Small intestine (tissue), 16 donors: ENCODE measurements at places on chromosomes 6 and 20.
A peak's percentile ranks its signal among the peaks of the same experiment; 100 is the strongest.

GRCh38 chr20:60491051-60491581, 532.9 kb downstream of the CDH26 start:
- no peak for DNase-seq

GRCh38 chr20:44911264-44911921, 1.5 kb downstream of the PABPC1L start:
- no peak for DNase-seq

DNA sequence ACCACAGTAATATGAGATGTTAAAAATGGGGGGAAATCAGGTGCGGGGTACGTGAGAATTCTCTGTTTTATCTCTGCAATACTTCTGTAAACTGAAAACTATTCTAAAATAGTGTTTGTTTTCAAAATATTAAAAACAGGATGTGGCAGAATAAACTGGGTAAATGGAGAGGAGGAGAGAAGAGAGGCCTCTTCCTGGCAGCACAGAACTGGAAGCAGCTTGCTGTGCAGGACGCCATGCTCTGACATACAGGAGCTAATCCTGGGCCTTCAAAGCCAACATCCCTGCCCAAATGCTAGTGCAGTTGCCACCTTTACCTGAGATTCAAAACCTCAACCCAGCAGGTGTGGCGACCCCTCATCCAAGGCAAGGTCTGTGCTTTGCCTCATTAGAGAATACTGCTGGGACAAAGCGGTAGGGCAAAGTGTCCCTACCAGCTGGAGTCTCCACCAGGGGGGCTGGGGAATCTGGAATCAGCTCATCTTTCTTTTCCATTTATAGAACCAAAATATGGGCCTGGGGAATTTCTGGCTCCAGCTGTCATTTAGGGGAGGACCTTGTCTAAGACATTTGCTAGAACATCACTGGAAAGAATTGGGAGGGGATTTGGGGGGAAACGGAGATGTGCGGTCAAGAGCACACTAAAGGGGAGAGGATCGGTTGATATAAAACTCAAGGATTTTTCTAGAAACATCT, 67.3 kb downstream of the SCML4 start:
- no peak for DNase-seq

DNA sequence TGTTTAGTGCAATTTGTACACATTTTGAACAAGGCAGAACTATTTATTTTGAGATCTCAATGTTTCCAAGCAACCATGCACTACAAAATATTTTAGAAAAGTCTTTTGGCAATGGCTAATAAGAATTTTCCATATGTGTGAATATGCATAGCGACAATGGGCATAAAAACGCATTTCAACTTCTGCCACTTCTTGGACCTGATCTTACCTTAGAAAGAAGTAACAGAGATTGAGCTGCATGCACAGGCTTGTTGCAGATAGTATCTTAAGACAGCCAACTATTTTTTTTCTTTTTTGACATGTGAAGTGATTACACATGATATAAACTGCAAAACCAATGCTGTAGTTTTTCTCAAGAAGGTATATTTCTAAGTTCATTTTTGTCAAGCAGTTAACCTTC, 210.4 kb upstream of the PHACTR1 start:
- DNase-seq, result no peak

DNA sequence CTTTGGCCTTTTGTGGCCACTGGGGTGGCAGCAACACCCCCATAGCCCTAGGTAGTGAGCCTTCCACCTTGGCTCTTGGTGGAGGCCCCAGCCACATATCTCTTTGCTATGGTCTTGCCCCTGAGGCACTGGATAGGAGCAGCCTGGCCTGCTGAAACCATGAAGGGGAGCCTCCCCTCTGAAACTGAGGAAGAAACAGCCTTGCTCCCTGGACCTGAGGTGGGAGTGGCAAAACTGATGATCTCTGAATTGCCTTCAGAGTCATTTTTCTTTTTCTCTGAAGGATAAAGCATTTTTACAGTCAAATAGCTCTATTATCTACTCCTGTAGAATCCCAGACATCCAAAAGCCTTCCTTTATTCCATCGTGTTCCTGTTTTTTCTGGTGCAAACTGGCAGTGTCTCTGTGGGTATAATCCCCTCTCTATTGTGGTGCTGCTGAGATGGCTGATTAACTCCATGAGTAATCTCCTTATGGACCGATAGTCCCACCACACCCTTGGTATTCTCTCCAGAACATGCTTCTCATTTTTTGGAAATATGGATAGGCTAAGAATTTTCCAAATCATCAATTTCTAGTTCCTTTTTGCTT, 22.0 kb upstream of the PRSS35 start:
- no peak for DNase-seq

GRCh38 chr6:146258206-146258605, 229.3 kb downstream of the GRM1 start:
- no peak for DNase-seq

DNA sequence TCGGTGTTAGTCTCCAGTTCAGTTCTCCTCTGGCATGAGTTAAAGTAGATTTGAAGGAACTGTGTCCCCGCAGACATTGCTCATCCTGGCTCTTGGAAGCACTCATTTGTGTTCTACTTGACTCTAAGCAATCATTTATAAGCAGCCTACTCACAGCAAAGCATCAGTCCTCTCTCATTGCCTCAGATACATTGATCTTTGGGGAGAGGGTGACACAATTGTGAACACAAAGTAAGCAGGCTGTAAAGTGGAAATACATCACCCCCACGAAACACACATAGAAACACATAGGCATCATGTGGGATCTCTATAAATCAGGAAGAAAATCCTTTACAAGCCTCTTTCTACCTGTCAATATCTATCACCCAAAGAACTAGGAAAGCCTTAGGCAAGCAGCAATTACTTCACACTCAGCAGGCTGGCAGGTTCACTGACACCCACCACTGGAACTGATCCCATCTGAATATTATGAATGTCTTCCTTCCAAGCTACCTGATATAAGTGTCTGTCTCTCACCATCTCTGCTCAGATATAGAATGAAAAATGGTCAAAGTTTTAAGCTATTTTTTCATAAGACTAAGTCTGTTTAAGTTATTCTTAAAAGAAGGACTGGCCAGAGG, 675.8 kb downstream of the HACE1 start:
- no peak for DNase-seq

- DNase-seq, result no peak
Observed at GRCh38 chr6:129317931-129318820, 391.8 kb downstream of the ARHGAP18 start.

DNA sequence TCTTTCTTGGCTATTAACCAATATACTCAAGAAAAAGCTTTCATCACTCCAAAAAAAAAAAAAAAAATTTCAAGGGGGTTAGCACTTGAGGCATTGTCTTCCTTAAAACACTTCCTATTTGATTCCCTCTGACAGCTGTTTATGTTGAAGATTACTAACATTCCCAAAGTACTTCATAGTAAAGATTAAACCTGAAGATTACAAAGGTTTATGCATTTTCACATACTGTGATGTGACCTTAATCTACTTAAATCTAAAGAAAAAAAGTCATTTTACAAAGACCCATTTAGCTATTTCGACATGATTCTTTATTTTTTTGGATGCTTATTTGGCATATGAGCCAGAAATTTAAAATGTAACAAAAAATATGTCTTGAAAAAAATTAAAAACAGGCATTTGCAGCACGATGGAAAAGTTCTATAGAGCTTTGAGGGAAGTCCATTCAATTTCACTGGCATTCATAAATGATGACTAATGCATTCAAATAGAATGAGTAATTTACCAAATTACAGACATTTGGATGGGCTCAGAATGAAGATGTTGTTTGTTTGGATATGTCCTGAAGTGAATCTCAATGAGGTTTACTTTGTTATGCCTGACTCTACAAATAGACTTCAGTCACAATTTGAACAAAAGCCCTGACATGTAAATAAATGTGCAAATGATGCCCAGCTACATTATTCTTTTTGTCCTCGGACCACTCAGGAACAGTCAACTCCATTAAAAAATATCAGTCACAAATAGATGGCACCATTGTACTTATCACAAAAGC, 674.6 kb upstream of the MARCKS start:
- DNase-seq, result no peak

DNA sequence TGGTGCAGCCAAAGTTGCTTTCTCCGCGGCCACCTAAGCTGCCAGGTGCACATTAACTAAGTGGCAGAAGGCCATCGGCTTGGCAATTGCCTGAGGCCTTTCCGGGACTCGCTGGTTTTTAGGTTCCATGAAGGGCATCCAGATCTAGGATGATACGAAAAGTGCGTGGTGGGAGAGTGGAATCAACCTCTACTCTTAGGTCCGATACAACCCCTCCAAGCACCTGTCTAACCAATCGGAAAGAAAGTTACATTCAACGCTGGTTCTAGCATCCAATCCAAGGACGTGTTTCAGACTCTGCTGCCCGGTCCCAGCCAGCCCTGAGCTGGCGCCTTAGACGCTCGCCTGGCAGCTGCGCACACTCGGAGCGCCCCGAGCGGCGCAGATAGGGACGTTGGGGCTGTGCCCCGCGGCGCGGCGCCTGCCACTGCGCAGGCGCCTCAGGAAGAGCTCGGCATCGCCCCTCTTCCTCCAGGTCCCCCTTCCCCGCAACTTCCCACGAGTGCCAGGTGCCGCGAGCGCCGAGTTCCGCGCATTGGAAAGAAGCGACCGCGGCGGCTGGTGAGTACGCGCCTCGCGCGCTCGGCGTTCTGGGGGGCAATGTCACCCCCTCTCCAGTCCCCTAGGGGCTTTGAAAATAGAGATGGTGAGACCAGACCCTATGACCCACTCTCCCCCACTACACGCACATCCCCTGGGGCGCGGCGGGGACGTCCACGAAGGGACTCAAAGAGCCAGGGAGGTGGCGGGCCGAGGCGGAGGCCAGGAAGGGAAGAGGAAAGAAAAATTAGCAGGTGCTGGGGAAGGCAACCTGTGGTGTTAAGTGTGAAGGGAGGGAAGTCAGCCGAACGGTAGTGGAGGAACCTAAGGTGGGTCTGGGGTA, at the start of gene ENPP4:
TSS of gene ENPP4 (plus strand) at position 361 of the 883 bp plus-strand sequence. CDS start 9,595 bp downstream, outside the sequence.
- DNase-seq, result peak; percentile 98

- no peak for DNase-seq
Observed at GRCh38 chr6:133753756-133754155, 135.2 kb upstream of the TCF21 start.

DNA sequence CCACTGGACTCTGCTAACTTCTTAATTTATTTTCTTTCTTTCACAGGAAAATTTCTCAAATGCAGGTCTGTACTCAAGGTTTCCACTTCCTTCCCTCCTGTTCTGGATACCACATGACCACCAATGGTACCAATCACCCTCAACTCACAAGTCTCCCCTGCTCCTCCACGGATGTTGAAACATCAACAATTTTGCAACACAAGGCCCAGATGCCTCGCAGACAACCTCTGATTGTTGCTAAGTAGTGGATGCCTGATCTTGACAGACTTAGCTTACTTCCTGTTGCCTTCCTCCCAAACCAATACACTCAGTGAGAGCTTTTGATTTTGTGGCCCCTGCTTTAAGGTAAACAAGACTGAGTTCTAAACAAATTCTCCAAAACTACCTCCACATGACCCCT, 146.6 kb downstream of the FRK start:
- DNase-seq, result no peak

- DNase-seq, result peak; percentile 27
Observed at GRCh38 chr6:70221025-70221714, 81.7 kb downstream of the COL9A1 start.

DNA sequence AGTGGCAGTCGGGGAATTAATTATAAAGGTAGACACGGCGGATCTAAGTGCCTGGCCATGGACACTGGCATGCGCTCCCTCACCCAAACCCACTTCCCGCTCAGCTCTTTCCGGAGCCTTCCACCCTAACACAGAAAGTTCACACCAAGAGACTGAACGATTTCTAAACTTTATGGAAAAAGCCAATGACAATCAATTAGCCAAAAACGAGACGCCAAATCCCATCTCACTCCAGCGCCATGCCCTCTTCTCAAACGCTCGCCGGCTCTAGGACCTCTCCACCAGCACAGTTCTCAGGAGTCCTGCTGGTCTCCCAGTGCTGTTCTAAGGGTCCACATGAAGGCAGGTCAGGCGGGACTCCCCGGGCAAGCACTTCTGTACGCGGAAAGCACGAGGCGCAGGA, 641 bp downstream of the SF3B5 start:
- DNase-seq, result peak; percentile 13
